GF-D8 (cell line): ENCODE measurements at places on chromosomes 5 and 9.

- no peak for DNase-seq
These were observed 545.3 kb upstream of the PTPRD start for GRCh38 chr9:11158063-11158462.

DNA sequence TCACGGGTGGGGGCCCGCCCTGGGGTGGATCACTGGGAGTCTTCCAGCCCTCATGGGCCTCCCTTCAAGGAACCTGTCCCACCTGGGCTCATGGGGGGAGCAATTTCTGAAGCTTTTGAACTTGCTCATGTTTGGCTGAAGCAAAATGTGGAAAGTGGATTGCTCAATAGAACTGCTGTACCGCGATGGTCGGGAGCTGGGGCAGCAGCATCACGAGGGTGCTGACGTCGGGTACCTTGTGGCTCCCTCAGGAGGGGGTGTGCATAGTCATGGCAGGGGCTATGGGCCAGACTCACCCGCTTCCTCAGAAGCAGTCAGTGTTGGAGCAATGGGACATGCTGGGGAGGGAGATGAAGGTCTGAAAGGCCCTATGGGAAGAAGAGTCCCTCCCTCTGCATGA lies 57.9 kb downstream of the PRRT1B start:
- DNase-seq: no peak

DNA sequence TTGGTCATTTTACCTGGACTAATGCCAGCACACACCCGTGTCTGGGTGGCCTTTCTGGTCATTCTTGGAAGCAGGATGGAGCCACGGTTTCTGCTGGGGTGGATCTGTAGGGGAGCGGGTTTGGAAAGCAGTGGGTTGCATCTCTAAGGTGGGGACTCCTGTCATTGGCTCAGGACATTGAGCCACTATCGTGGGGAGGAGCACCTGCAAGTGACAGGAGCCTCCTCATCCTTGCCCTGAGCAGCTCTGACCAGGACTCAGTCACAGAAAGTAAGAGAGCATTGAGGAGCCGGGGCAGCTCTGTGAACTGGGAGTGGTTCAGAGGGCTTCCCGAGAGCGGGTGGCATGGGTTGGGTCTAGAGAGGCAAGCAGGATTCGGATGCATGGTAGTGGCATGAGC lies 3.7 kb downstream of the B4GALT7 start:
- DNase-seq: no peak

GRCh38 chr5:5350101-5350500 lies 72.4 kb upstream of the ICE1 start:
- no peak for DNase-seq

- DNase-seq: no peak
These were observed 92.6 kb downstream of the OR2K2 start for GRCh38 chr9:111237447-111237846.
